Esophagus muscularis mucosa (tissue), 4 donors: ENCODE measurements at places on chromosomes 12 and 14. TPM values are rescaled to one million over a fixed set of nuclear protein-coding genes. Genes with fewer than 3 reads are reported as not detected.

Gene GARIN6
- total RNA-seq, result not detected

Gene LBHD2
- total RNA-seq, result not detected

Gene GMFB
- 49.4 TPM for total RNA-seq

Gene ITPR2
- total RNA-seq, result 26.6 TPM

Gene HIGD1C
- total RNA-seq, result not detected

Gene TEX22
- not detected for total RNA-seq

Gene SMCO2
- total RNA-seq, result not detected

GRCh38 chr12:67141296-67142018 is 127.7 kb upstream of the CAND1 start:
- no peak for DNase-seq
- no peaks in the 10 kb centered on the region for H3K27me3 ChIP-seq
- no peak overlapping the region for H3K27ac ChIP-seq
- no peaks in the 10 kb centered on the region for H3K36me3 ChIP-seq

- DNase-seq, result no peak
- H3K27ac ChIP-seq, result peak overlapping the region; percentile 77
- H3K27me3 ChIP-seq, result no peaks in the 10 kb centered on the region
Observed at GRCh38 chr14:103205541-103205906, 82.3 kb downstream of the TNFAIP2 start.

DNA sequence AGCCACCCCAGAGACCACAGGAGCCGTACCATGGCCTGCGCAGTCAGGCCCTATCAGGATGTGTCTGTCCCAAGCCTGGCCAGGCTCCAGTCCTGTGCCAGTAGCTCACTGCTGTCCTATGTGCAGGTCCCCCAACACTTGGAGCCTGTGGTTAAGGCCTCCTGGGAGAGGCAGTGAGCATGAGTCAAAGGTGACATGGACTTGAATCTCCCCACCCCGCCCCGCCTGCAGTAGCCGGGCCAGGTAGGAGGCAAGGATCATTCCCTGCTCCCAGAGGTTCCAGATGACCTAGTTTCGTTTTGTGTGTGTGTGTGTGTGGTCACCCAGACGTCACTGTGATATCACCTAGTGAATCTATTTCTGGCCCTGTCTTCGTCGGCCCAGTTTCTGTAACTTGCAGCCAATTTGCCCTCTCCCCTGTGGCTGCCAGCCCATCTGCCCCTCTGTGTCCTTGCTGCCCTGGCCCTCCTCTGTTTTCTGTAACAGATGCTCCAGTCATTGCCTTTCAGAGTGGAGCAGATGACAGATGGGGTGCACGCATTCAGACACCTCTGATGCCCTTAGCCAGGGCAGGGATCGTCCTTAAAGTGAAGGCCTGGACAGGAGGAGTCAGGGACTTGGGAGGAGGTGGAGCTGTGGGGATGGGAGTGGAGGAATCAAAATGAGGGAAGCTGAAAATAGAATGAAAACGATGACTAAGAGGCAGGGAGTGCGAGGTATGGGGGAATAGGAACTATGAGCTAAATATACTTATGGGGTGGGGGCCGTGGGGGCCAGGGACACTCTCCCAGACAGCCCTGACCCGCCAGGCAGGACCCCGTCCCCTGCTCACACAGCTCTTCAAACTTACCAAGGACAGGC is 37.4 kb downstream of the SLC6A12 start:
- peaks cover 61% of the 10 kb centered on the region for H3K4me1 ChIP-seq
- no peaks in the 10 kb centered on the region for H3K27me3 ChIP-seq
- H3K4me3 ChIP-seq, result no peak overlapping the region
- no peak for DNase-seq

DNA sequence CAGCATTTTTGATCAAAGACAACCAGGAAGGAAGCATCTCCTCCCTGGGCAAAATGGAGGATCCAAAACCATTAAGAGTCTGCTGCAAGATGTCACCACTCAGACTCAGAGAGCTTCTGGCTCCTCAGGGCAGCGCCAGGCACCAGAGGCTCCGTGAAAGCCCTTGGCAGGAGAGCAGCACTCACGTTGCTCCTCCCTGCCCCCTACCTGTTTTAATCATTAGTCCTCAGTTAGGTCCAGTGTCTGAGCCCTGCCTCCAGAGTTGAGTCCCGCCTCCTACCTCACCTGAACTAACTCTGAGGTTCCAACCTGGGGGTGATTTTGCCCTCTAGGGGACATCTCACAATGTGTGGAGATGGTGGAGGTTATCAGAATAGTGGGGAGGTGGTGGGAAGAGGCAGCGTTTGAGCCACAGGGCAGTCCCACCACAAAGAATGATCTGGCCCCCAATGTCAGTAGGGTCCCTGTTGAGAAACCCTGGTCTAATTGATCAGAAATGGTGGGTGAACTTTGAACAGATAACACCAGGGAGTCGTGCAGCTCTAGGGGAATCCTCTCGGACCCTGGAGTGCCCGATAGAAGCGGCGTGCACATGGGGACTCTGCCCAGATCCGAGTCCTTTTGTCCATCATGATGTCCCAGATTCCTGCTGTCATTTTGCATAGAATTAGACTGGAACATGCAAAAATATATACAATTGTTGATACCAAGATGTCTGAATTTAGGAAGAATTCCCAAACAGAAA is 156.7 kb upstream of the DIO3 start:
- H3K4me3 ChIP-seq, result no peak overlapping the region
- no peaks in the 10 kb centered on the region for H3K27me3 ChIP-seq
- H3K27ac ChIP-seq, result no peak overlapping the region
- no peak for DNase-seq
- H3K36me3 ChIP-seq, result no peaks in the 10 kb centered on the region
- peaks cover 16% of the 10 kb centered on the region for H3K4me1 ChIP-seq

GRCh38 chr12:65568517-65568916 is 255.8 kb upstream of the HMGA2 start:
- DNase-seq, result no peak
- no peak overlapping the region for H3K4me3 ChIP-seq
- H3K36me3 ChIP-seq, result no peaks in the 10 kb centered on the region
- no peaks in the 10 kb centered on the region for H3K4me1 ChIP-seq
- H3K27ac ChIP-seq, result no peak overlapping the region
- H3K27me3 ChIP-seq, result no peaks in the 10 kb centered on the region

DNA sequence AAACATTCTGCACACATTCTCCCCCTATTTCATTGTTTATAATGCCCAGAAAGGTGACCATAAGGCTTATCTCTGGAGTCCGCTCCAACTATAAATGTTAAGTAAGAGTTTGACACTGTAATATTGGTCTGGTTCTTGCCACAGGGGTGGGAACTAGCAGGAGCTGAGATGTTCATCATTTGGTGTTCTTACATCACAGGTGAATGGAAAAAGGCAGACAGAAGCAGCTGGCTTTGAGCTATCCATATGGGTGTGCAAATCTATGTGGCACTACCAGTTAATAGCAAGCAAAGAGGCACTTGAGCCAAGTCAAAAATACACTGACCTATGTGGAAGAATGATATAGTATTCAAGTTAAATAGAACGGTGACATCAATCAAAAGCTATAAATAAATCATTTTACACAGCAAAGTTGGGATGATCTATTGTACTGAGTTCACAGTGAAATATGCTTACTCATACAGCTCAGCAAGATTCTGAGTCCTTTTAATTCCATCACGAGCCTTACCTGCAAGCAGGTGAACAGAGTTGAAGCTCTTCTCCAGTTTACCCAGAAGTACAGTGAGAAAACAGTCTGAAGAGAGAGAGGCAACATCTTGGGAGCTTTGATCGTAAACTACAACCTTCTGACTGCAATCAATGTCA is 43.2 kb downstream of the DUSP16 start:
- no peaks in the 10 kb centered on the region for H3K27me3 ChIP-seq
- no peaks in the 10 kb centered on the region for H3K4me1 ChIP-seq
- H3K36me3 ChIP-seq, result peaks cover 17% of the 10 kb centered on the region
- no peak overlapping the region for H3K4me3 ChIP-seq
- H3K27ac ChIP-seq, result no peak overlapping the region

DNA sequence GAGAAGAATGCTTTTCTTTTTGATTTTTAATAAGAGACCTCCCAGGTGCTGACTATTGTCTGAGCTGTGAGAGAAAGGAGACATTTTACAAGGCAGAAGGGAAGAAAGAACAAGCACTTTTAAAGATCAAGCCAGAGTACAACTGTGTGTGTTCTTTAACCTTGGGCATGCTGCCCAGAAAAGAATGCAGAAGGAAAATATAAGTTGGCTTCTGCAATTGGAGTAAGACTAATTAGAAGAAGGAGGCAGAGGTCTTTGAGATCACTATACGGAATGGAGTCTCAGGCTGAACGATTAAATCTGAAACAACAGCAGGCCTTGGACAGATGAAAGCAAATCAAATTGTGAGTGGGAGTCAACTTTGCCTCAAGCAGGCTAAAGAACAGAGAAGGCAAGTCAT is 230.5 kb downstream of the ATP23 start:
- DNase-seq, result no peak
- no peaks in the 10 kb centered on the region for H3K36me3 ChIP-seq
- H3K27me3 ChIP-seq, result no peaks in the 10 kb centered on the region
- no peak overlapping the region for H3K4me3 ChIP-seq

- peaks cover 97% of the 10 kb centered on the region for H3K4me1 ChIP-seq
- peak overlapping the region; percentile 87 for H3K27ac ChIP-seq
- no peaks in the 10 kb centered on the region for H3K36me3 ChIP-seq
Observed at GRCh38 chr14:104973385-104974145, 4.6 kb downstream of the AHNAK2 start.

DNA sequence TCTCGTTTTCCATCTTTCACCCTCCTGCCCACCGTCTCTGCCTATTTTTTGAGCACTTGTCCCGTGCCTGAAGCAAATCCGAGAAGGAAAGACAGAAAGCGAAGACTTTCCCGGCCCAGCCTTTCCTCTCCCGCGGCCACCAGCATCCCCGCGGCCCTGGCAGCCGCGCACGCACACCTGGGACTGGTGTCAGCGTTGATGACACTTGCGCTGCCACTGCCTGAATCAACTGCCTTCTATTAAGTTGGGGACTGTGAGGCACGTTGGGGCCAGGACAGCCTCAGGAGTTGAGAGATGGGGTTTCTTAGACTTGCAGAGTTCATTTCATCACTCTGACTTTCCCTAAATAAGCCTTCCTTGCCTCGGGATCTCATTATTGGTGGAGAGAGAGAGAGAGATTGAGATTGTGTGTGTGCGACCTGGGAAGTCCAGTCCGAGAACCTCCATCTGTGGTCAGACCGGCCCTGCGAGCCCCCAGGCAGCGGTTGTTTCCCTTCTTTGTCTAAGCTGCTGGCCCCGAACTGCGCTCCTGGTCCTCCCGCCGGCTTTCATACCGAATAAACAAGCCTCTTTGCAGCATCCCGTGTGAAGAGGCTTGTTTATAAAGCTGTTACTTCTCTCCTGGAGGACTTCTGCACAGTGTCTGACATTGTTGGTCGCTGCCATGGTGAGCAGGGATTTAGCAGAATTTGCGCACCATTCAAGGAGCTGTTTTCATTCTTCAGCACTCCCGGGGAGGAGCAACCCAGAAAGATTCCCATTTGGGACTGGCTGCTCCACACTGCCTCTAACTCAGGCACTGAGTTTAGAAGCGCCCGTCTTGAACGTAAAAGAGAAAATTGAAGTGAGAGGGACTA is 1.5 kb downstream of the PDZRN4 start:
- H3K4me3 ChIP-seq, result peak overlapping the region; percentile 70
- H3K27me3 ChIP-seq, result peaks cover 7% of the 10 kb centered on the region
- no peaks in the 10 kb centered on the region for H3K36me3 ChIP-seq
- no peak for DNase-seq

GRCh38 chr12:20711846-20712245 is 16.7 kb downstream of the SLCO1C1 start:
- H3K36me3 ChIP-seq, result no peaks in the 10 kb centered on the region
- no peak for DNase-seq
- H3K27ac ChIP-seq, result no peak overlapping the region

GRCh38 chr14:57008534-57008933 is 198.3 kb upstream of the OTX2 start:
- H3K4me1 ChIP-seq, result no peaks in the 10 kb centered on the region
- H3K4me3 ChIP-seq, result no peak overlapping the region
- no peaks in the 10 kb centered on the region for H3K36me3 ChIP-seq
- H3K27ac ChIP-seq, result no peak overlapping the region
- DNase-seq, result no peak

- H3K27me3 ChIP-seq, result no peaks in the 10 kb centered on the region
- no peak overlapping the region for H3K4me3 ChIP-seq
- H3K36me3 ChIP-seq, result no peaks in the 10 kb centered on the region
- H3K27ac ChIP-seq, result no peak overlapping the region
Observed at GRCh38 chr14:104305511-104306449, 167.4 kb downstream of the KIF26A start.

GRCh38 chr12:75725521-75726111 is 214.2 kb upstream of the KRR1 start:
- peak overlapping the region; percentile 50 for H3K27ac ChIP-seq
- peaks cover 46% of the 10 kb centered on the region for H3K4me1 ChIP-seq
- no peak for DNase-seq
- H3K36me3 ChIP-seq, result no peaks in the 10 kb centered on the region

DNA sequence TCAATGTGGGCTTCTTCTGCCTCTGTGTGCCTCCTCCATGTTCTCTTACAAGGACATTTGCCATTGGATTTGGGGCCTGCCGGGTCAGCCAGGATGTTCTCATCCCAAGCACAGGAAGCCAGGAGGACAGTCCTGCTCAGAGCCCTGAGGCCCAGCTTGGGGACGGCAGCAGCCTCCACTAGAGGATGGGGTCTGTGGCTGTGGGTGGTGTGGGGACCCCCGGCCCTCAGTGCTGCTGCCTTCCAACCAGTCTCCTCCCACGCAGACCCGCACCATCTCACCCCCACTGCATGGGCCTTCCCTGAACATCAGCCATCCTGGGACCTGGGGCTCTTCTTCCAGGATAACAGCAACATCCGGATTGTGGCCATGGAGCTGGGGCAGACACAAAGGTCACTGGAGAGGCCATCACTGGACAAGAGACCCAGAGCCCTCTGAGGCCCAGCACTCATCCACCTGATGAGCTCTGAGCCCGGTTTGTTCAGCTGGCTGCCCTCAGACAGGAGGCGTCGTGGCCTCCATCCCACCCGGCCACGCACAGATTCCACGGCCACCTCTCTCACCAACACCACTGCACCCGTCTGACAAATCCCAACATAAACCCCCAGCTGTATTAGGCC is 56.5 kb upstream of the C14orf180 start:
- no peak for DNase-seq
- H3K4me1 ChIP-seq, result no peaks in the 10 kb centered on the region
- H3K4me3 ChIP-seq, result no peak overlapping the region
- no peaks in the 10 kb centered on the region for H3K36me3 ChIP-seq
- H3K27me3 ChIP-seq, result no peaks in the 10 kb centered on the region

DNA sequence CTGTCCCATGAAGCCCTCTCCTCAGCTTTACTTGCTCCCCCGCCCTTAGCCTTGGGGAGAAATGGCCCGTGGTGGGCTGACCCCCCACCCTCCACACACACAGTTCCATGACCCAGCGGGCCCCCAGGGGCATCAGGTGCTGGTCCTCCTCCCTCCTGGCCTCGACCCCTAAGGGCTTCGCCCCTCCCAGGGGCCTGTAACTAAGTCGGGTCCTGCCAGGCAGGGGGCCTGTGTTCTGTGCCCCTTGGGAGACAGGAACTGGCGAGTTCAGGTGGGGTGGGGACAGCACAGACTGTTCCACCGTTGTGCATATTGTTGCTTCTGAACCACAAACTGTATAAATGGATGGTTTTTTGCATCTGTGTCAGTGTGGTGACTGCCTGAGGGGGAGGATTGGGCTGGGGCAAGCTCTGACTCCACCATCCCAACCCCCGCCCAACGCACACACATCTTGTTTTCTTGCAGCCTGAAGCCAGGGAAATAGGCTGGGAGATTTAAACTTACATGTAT is 8.8 kb downstream of the TAMALIN start:
- no peak overlapping the region for H3K27ac ChIP-seq
- no peak overlapping the region for H3K4me3 ChIP-seq
- DNase-seq, result no peak
- H3K4me1 ChIP-seq, result peaks cover 26% of the 10 kb centered on the region

GRCh38 chr12:67394550-67394949 is 125.4 kb downstream of the CAND1 start:
- no peaks in the 10 kb centered on the region for H3K36me3 ChIP-seq
- no peak for DNase-seq
- H3K27me3 ChIP-seq, result no peaks in the 10 kb centered on the region
- H3K27ac ChIP-seq, result no peak overlapping the region
- H3K4me3 ChIP-seq, result no peak overlapping the region
- peaks cover 10% of the 10 kb centered on the region for H3K4me1 ChIP-seq
